ENCODE measurements at places on chromosomes 16 and 17. TPM values are rescaled to one million over a fixed set of nuclear protein-coding genes. Genes with fewer than 3 reads are reported as not detected.

Gene NLRC3
- total RNA-seq = 0.81 TPM

Gene MIEN1
- 33.6 TPM for total RNA-seq

Gene NDRG4
- total RNA-seq = 8.6 TPM

Gene TNRC6C
- 31.0 TPM for total RNA-seq

Gene HEXD
- 16.4 TPM for total RNA-seq

Gene RAB26
- not detected for total RNA-seq

Gene BMERB1
- 64.0 TPM for total RNA-seq

Gene TPSB2
- total RNA-seq = 24.3 TPM

Gene ZFPM1
- total RNA-seq = 4.3 TPM

Gene XYLT1
- total RNA-seq = 32.4 TPM

Gene KCNJ18
- not detected for total RNA-seq

Gene CDH1
- not detected for total RNA-seq

Gene CYB561
- 26.2 TPM for total RNA-seq

Gene FMNL1
- 19.5 TPM for total RNA-seq

Gene CDK10
- total RNA-seq = 33.7 TPM

Gene PRAC2
- total RNA-seq = not detected

Gene KRTAP9-8
- total RNA-seq = not detected

Gene CACNG1
- not detected for total RNA-seq

Gene GLIS2
- total RNA-seq = 49.0 TPM

Gene CEP112
- 33.4 TPM for total RNA-seq

- DNase-seq = no peak
Measured at GRCh38 chr17:74949455-74950115, 13.9 kb downstream of the OTOP3 start.

DNA sequence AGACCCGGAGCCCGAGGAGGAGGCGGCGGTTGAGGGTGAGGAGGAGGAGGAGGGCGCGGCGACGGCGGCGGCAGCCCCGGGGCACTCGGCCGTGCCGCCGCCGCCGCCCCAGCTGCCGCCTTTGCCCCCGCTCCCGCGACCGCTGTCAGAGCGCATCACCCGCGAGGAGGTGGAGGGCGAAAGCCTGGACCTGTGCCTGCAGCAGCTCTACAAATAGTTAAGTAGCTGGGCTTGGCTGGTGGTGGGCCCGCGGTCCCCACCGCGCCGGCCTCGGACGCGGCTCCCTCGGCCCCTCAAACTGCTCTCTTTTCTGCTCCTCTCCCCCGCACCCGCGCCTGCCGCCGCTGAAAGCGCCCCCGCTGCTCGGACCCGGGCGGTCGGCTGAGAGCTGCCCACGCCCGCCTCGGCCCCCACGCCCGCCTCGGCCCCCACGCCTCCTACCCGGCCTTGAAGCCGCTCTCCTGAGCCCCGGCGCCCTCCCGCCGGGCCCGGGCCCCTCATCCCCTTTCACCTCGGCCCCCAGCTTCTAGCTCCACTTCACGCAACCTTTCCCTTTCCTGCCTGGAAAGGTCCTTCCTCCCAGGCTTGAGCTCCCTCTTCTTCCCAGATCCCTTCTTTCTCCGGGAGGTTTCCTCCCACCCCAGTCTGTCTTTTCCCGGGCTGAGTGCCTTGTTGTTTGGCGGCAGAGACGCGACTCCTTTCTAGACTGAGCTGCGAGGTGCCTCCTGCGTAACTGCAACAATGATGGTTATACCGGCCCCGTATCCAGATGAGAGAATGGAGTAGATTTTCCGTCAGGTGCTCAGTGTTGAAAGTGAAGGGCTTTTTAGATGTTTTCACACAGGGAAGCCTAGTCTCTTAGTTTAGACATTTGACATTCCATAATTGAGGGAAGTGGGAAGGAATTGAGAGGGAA lies 850 bp downstream of the PPM1E start:
- peak; percentile 78 for DNase-seq

GRCh38 chr17:72687886-72688285 lies 404.6 kb downstream of the SLC39A11 start:
- peak; percentile 14 for DNase-seq

- no peak for DNase-seq
Measured at GRCh38 chr16:21608639-21609328, 9.4 kb downstream of the METTL9 start.

DNA sequence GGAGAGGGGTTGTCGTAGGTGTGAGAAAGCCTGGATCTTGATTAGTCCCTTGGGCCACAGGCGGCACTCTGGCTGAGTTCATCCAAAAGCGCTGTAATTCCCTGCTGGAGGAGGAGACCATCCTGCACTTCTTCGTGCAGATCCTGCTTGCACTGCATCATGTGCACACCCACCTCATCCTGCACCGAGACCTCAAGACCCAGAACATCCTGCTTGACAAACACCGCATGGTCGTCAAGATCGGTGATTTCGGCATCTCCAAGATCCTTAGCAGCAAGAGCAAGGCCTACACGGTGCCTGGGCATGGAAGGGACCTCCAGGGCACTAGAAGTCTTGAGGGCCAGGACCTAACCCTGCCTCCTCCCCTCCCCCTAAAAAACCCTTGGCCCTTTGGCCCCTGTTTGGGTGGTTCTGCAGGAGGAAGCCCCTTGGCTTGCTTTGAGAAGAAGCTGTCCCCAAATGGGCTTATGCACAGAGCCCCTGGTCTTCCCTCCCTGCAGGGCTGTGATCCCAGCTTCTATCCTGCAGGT lies 6.2 kb downstream of the NEK8 start:
- DNase-seq = no peak

GRCh38 chr17:18185832-18186626 lies 2.4 kb downstream of the ALKBH5 start:
- no peak for DNase-seq

DNA sequence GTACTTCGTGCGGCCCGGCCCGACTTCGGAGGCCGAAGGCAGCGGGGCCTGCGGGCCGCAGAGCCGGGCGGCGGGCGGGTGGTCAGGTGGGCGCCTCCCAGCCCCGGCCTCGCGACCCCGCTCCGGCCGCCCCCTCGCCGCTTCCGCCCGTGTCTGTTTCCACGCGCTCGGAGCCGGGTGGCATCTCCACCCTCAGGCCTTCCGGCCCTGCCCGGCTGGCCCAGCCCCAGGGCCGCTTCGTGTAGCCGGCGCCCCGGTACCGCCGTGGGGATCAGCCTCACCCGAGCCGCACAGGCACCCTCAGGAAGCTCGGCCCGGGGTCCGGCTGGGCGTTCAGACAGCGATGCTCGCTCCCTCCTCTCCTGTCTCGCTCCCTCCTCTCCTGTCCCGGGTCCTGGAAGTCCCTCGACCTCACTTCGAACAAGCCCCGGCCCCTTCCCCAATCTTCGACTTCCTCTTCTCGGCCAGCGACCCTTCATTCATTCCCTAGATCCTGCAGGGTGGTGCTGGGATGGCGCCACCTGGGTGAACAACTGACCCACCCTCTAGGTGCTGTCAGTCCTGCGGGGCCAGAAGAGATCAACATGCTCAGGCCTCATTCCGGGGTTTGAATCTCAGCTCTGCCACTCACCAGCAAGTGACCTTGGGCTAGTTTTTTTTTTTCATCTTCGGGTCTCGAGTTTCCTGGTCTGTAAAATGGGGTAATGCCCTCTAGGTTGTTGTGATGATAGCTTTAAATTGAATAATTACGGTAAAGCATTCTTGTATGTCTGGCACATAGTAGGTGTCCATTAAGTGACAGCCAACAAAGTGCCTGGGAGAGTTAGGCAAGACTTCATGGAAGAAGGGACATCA lies 610 bp downstream of the VPS4A start:
- DNase-seq = peak; percentile 84

GRCh38 chr17:4566785-4567184 lies 6.4 kb upstream of the GGT6 start:
- peak; percentile 63 for DNase-seq

- DNase-seq = peak; percentile 87
Measured at GRCh38 chr17:77810536-77810935, 148.0 kb upstream of the TNRC6C start.

DNA sequence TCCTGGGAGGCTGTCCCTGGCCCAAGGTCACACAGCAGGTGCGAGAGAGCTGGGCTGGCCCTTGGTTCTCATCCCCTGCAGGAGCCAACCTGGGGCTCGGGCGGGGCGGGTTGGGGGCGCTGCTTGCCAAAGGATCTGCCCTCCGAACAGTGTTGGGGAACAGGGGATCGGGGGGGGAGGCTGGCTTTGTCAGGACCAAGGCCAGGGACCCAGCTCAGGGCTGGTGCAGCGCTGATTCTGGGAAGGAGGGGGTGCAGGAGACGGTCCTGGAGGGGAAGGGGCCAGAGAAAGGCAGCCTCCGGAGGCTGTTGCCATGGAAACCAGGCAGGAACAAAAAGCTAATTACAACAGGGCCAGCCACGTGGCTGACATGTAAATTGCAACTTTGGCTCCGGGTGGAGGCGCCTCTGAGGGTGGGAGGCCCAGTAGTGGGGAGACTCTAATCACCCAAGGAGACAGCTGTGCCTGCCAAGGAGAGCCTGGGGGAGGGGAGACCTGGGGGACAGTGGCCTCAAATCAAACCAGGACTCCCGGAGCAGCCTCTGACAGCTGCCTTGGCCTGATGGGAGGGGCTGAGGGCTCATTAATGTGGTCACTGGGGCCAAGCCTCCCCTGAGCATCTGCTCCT lies 1.3 kb downstream of the TUBB3 start:
- DNase-seq = peak; percentile 86

- DNase-seq = no peak
Measured at GRCh38 chr17:19464031-19465026, 53.3 kb downstream of the RNF112 start.

GRCh38 chr17:60827943-60828342 lies 150.3 kb downstream of the BCAS3 start:
- DNase-seq = no peak

DNA sequence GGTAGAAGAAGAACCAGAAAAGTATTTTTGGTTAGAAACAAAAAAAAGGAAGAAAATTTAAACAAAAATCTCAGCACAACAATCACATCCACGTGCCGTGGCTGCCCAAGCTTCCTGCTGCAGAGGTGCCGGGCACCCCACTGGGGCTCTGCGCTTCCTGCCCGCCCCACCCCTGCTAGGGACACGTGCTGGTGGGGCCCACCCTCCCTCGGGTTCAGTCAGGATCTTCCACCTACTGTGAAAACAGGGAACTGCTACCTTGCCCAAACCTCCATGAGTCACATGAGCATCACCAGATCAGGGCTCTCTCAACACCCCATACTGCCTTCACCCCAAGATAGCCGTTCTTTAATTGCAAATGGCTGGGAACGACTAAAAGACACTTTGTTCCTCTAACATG lies 24.4 kb upstream of the CYTH1 start:
- DNase-seq = no peak

GRCh38 chr16:85041219-85042166 lies 13.9 kb downstream of the KIAA0513 start:
- DNase-seq = no peak

DNA sequence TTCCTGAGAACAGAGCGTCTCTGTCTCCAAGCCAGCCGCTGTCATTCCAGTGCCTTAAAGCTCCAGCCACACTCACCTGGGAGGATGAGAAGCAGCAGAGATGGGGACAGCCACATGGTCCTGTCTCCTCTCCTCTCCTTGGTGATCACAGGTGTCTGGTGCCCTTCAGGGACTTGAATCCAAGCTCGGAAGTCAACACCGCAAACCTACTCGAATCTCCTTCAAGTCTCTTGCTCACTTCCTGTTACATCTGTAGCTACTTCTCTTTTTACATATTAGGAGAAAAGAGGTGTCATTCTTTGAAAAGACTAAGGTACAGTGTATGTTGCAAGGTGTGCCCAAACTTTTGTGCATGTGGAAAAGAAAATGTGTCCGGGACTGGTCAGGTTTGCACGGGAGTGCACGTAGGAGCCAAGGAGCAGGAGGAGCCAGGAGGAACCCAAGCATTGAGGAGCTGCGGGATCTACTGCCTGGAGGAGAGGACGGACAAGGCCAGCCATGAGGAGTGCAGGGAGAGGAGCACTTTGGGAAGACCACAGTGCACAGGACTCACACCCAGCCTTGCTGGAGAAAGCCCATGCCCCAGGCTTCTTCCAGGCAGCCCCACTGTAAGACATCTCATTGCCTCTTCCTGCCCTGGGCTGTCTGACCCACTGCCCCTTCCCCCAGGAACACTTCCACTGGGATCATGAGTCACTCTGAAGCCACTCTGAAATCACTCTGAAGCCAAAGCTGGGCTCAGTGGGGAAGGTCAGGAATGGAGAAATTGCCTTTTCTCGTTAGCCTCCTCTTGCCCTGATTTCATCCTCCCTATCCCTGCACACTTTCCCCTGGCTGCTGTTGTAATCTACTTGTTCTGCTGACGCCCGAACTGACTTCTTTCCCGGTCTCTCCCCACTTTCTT lies at the start of gene CD300LD:
Gene CD300LD, minus strand, starts transcription at position 197 of the 904 bp plus-strand sequence. Its CDS starts 81 bp downstream, at position 116.
- peak; percentile 46 for DNase-seq

- DNase-seq = peak; percentile 57
Measured at GRCh38 chr17:19343256-19343630, 19.3 kb downstream of the B9D1 start.

GRCh38 chr17:81354954-81355347 lies 40.3 kb upstream of the BAHCC1 start:
- no peak for DNase-seq

GRCh38 chr16:30896889-30897733 lies 697 bp downstream of the CTF1 start:
- DNase-seq = peak; percentile 97

- DNase-seq = no peak
Measured at GRCh38 chr16:73383195-73383987, 335.5 kb upstream of the ZFHX3 start.

GRCh38 chr17:59439262-59439661 lies 107.8 kb downstream of the YPEL2 start:
- no peak for DNase-seq

DNA sequence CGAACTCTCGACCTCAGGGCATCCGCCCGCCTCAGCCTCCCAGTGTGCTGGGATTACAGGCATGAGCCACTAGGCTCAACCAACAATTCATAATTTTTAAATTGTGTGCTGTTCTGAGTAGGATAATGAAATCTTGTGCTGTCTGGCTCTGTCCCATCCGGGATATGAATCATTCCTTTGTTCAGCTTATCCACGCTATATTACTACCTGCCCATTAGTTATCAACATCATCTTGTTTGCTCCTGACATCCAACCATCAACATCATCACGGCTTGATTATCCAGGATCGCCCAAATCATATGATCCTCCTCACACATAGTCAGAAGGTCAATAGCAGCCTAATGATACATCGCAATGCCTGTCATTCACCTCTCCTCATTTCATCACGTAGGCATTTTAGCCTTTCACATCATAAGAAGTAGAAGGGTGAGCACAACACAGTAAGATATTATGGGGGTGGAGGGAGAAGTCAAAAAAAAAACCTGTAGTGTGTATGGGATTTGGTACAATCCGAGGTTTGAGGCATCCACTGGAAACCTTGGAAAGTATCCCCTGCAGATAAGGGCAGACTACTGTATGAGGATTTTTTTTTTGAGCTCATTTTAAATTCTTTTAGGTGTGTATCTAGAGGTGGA lies 77.0 kb upstream of the SIAH1 start:
- no peak for DNase-seq

- no peak for DNase-seq
Measured at GRCh38 chr16:67517661-67518423, 10.8 kb upstream of the RIPOR1 start.

DNA sequence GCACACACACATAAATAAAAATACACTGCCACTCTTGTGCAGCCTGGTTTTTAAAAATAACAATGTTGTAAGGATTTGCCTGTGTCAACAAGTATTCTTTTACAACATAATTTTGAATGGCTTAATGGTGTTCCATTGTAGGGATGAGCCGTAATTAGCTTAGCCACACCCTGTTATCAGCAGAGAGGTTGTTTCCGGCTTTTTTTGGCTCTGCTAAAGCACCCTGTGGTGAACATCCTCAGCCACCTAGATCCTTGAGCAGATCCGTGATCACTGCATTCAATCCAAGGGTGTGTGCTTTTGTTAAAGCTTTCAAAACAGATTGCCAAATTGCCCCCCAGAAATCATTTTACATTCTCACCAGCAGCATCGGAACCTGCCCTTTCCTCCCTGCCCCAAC lies 7.0 kb downstream of the KATNB1 start:
- DNase-seq = no peak

GRCh38 chr16:77963185-77964044 lies 58.9 kb upstream of the CLEC3A start:
- DNase-seq = no peak

All from posterior vena cava (tissue), 2 donors.